ENCODE measurements at places on chromosomes 4 and X.

DNA sequence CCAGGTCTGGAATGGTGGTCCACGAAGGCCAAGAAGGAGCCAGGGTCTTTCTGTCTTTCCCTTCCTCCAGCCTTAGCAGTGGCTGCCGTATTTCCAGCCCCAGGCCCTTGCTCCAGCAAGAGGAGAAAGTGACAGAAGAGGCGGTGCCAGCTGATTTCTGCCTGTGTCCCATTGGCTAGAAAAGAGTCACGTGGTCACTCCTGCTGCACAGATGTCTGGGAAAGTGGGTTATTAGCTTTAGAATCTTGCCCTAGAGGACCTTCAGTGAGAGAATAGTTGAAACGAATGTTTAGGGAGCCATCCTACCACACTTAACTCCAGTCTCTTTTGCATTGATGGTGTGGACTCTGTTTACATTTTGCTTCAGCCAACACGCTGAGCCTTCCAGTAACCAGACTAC lies 99.3 kb upstream of the BCOR start:
- no peak for DNase-seq

DNA sequence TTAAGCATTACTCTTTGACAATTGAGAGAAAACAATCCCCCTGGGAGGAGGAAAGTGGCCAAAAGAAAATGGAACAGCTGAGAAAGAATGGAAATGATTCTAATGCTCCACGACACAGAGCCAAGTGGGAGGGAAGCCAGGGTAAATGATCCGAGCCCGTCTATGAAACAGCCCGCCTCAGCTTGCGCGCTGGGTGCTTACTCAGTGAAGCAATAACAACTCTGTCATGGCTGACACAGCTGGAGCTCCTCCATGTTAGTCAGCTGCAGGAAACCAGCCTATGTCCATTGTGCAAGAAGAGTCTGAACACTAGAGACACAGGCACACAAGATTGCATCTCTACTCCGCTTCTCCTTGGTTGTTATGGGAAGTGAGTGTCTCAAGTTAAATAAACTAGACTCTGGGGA lies 19.3 kb downstream of the NOA1 start:
- DNase-seq = no peak

- no peak for DNase-seq
These were observed 122.4 kb downstream of the LARP7 start for GRCh38 chr4:112759313-112759712.

DNA sequence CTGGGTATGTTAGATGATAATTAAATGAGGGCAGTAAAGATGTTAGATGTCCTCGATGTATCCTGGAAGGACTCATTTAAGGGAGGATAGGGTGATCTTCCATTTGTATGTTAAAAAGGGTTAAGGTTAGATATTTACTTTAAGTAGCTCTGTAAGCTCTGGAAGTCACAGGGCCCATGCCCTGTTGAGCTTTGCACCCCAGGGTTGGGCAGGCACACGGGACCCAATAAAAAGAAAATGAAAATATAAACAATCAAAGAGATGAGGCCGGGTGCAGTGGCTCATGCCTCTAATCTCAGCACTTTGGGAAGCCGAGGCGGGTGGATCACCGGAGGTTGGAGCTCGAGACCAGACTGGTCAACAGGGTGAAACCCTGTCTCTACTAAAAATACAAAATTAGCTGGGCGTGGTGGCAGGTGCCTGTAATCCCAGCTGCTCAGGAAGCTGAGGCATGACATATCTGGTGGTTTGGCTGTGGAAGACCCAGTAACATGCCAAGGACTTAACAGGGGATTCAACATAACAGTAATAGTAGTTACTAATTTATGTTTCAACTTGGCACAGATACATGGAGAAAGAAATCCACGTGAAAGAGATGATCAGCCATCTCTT lies 16.9 kb upstream of the PHEX start:
- DNase-seq = no peak

DNA sequence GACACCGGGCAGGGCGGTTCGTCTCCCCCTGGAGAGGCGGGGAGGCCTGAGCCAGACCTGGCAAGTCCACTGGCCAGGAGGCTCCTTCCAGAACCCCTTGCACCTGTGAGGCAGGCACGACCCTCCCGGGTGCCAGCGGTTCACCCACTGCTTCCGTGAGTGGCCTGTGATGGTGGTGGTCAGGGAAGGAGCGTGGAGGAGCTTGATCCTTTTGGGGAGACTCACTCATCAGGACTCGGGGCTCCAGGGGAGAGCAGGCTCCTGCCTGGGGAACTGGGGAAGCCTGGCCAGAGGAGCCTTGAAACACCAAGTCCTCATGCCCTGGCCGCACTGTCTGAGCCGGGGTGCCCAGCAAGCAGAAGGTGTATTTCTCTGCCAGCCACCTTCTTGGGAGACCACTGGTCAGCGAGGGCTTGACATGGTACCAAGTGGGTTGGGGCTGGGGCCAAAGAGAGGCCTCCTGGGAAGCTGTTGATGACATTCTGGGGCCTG lies 860 bp downstream of the FAM50A start:
- no peak for DNase-seq

DNA sequence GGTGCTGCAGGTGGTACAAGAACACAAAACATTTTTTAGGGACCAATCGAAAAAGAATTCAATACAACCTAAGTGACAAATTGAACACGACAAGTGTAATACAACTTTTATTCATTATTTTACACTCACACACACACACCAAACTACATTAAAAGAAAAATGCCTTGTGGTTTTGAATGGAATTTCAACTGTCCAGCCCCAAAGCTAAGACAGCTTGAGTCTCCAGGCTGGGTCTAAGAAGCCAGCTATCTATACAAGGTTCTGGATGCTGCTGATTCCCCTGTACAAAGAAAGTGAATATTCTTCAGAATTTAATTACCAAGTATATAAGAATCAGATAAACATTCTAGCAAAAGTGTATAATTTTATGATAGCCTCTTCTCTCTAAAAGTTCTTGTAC lies 118.2 kb downstream of the PPP3CA start:
- DNase-seq = no peak

All from LNCaP clone FGC (cell line).